ENCODE measurements at places on chromosomes 16 and 17.

DNA sequence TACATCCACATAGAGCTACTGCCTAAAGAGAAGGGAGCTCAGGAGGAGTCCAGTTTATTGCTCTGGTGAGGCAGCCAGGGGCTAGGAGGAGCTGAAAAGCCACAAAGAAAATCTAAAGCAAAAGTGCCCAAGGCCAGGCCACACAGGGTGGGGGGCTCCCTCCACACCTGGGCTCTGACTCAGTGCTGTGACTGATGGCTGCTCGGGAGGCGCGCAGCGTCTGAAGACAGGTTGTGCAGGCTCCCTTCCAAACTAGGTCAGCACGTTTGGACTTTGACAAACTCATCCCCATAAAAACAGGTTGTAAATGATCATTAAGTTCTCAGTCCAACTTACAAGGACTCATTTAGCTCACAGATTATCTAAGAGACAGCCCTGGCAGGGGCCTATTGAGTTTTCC, 22.2 kb upstream of the LCMT1 start:
- no peak for DNase-seq

- peak; percentile 82 for DNase-seq
Observed at GRCh38 chr16:30112197-30113030, 923 bp downstream of the GDPD3 start.

DNA sequence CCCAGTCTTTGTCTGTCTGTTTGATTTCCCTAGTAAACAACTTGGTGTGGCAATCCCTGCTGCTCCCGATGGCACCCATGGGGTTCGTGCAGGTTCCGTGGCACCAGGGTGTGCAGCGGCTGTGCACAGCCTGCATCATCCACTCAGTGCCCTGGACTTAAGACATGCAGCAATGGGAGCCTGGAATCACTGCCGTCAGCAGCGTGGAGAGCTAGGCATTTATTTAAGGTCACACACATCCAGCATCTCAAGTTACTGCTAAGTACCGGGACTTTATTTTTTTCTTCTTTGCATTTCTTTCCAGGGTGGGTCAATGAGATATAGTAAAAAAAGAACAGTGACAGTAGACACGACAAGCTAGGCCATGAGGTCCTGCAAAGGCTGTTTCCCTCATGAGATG, 2.8 kb downstream of the DHRS7C start:
- DNase-seq, result no peak

- DNase-seq, result no peak
Observed at GRCh38 chr17:2926019-2926650, 129.9 kb downstream of the RAP1GAP2 start.

- no peak for DNase-seq
Observed at GRCh38 chr16:51287121-51287755, 136.2 kb upstream of the SALL1 start.

DNA sequence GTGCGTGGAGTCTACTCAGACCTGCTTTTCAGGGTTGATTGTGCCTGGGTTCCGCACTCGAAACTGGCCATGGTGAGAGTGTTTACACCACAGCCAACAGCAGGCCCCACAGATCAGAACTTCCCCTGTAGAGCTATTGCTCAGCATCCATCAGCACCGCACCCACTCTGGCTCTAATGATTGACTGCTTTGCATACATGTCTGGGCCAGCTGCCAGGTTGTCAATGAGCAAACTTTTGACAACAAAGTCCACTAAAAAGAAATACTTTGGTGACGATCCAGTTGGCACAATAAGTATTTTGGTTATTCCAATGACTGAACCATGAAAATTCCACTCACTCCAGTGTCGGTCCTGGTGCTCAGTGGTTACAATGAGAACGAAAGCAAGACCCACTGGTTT, 190.7 kb downstream of the FOXL1 start:
- DNase-seq, result no peak

DNA sequence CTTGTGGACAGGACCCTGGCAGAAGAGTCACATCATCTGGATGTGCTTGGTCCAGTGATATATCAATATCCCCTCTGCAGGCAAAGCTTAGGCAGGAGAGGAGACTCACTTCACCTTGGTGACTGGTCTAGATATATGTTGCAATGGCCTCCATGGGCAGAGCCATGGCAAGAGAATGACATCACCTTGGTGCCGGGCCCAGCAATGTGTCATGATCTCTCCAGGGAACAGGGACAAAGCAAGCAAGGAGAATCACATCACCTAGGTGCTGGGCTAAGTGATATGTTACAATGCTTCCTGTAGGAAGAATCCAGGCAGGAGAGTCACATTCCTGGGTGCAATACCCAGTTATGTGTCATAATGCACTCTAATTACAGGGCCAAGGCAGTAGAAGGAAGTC, 2106.2 kb downstream of the TP53TG3F start:
- no peak for DNase-seq

- DNase-seq, result no peak
Observed at GRCh38 chr17:77126519-77126918, 14.2 kb upstream of the SEC14L1 start.

GRCh38 chr16:22668318-22668717, 145.6 kb upstream of the HS3ST2 start:
- no peak for DNase-seq

DNA sequence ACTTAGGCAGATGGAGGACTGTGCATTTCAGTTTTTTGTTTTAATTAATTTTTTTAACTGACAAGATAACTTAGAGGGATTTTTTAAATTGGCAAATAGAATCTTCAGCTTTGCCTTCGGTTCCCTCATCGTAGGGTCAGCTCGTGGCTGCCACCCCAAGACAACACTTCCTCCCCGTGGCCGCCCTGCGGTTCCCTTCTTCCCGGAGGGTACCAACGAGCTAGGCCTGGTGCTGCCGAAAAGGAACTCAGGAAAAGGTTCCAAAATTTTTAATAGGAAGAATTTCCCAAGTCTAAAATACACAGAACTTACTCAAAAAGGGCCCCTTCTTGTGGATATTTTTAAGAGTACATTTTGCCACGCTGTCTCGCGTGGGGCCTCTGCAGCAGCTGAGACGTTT, 210.4 kb upstream of the CHMP6 start:
- DNase-seq, result no peak

DNA sequence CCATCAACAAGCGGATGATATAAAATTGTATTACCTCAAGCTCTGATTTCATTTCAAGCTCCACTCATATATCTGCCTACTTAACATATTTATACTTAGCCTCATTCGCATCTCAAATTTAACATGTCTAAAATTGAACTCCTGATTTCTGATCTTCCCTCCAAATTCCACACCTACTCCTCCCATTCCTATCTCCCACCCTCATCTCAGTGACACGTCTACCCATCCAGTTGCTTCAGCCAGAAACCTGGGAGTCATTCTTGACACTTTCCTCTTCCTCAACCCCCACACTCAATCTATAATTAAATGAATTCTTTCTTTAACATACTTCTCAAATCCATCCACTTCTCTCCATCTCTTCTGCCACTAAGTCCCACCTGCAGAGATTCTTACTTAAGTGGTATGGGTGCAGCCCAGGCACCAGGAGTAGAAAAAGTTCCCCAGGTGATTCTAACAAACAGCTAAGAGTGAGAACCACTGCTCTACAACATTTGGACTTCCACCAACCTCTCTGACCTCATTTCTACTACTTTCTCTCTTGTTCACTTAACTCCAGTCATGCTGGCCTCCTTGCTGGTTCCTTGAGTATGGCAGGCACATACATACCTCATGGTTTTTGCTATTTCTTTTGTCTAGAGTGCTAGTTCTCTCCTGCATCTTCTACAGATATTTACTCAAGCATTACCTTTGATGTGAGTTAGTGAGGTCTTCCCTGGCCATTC, 18.1 kb downstream of the SPOP start:
- DNase-seq, result no peak

DNA sequence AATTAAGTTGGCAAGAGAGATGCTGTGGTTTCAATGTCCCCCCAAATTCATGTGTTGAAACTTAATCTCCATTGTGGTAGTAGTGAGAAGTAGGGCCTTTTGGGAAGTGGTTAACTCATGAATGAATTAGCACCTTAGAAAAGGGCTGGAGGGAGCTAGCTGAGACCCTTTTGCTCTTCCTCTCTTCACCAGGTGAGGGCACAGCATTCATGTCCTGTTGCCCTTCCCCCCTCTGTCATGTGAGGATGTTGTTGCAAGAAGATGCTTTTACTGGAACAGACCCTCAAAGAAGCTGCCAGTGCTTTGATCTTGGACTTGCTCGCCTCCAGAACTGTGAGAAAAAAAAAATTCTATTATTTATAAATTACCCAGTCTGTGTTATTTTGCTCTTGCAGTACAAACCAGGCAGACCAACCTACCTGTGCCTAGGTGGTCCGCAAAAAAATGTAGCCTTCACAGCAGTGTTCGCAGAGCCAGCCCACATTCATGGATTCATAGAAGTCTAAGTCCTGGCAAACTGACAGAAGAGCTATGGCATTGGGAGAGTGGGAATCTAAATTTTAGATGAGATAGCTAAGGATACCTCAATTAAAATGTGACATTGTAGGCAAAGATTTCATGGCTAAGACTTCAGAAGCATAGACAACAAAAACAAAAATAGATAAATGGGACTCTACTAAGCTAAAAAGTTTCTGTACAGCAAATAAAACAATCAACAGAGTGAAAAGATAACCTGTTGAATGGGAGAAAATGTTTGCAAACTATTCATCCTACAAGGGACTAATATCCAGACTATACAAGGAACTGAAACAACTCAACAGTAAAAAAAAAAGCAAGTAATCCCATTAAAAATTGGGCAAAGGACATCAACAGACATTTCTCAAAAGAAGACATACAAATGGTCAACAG, 32.0 kb upstream of the ABCA5 start:
- DNase-seq, result no peak

GRCh38 chr17:34644941-34645550, 65.7 kb downstream of the TMEM132E start:
- no peak for DNase-seq

DNA sequence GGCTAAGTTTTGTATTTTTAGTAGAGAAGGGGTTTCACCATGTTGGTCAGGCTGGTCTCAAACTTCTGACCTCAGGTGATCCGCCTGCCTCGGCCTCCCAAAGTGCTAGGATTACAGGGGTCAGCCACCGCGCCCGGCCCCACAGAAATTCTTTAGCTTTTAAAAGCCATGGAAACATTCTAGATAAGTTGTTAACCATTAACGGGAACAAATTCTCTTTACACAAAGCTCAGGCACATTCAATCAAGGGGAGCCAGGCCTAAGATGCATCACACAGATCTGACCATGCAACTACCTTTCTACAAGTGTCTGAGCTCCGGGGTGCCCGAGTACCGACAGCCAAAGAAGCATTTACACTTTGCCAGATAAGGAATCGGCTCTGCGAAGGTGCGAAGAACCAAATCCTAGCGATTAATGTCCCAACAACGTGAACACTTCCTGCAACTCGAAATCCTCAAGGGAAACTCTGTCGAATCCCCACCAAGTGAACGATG, 1.0 kb downstream of the EMC8 start:
- no peak for DNase-seq

DNA sequence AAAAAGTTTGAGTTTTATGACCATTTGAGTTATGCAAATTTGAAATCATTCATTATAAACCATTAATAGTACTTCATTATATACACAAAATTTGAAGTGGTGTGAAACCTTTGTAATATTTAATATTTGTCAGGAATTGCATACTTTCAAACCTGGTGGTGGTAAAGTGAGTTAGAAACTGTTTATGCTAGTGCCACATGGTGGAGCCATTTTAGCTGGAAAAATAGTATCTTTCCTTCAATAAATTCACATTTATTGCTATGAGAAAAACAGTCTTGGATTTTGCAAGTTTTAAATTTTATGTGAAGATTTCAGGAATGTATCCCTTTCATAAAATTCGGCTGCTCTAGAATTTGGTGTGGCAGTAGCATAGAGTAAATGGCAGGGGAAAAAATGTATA, 7.3 kb upstream of the BLMH start:
- DNase-seq, result no peak

- no peak for DNase-seq
Observed at GRCh38 chr17:15998031-15998562, 1.4 kb downstream of the ZSWIM7 start.

- DNase-seq, result no peak
Observed at GRCh38 chr16:83937922-83938885, 14.8 kb upstream of the OSGIN1 start.

DNA sequence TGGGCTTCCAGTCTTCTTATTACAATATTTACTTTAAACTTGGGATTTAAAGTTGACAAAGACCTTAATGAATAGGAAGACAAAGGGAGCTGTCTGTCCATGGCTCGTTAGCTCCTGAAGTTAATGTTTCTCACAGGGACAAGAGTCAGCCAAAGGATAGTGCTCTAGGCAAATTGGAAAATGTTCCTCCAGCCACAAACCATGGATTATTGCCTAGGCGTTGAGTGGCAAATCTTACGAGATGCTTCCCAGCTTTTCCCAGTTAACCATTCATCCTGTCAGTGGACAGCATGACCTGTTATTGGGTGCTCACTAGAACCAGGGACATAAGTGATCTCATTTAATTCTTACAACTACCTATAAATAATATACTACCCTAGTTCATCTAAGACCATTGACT, 3.6 kb downstream of the TEX2 start:
- DNase-seq, result no peak

DNA sequence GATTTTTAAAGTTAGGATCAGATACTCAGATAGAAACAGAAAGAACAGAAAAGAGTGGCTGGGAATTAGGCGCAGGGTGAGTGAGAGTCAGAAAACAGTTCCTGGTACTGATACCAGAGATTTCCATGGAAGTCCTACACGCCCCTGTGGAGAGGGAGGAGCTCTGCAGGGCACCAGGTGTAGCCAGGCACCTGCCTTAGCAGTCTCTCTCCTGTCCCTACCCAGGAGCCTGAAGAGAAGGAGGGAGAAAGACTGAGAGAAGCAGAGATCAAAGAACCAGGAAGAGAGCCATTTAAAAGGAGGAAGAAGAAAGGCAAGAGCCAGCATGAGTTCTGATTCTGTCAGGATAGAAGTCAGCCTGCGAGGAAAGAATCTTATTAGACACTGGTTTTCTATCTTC, 65.0 kb downstream of the CBLN1 start:
- no peak for DNase-seq

DNA sequence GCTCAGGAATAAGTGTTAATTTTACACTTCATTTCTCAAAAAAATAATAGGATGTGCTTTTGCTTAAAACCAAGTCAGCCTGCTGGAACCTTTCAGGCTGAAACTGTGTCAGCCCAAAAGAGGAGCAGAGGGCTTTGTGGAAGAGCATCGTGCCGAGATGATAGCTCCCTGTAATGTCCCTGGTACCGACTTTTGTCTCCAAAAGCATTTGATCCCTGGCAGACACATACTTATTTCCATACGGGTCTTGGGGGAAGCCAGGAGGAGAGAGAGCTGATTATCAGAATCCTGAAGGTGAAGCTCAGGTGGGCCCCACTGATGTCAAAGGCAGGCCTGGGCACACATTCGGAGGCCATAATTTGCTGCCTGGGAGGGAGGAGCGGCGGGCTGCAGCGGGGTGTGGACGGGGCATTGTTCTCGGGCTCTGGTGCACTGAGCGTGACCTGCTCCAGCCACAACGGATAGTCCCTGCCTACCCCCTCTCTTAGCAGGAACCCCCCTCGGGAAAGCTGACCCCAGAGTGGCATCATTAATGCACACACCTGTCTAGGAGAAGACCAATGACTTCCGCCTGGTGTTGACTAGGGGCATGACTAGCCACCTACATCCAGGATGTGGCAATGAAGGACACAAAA, 155.9 kb downstream of the C16orf78 start:
- no peak for DNase-seq

GRCh38 chr16:4016005-4016352, 100.3 kb downstream of the ADCY9 start:
- no peak for DNase-seq
